ENCODE measurements at places on chromosomes 6 and 20.

- DNase-seq, result no peak
These were observed 43.4 kb downstream of the LRFN2 start for GRCh38 chr6:40543776-40544175.

DNA sequence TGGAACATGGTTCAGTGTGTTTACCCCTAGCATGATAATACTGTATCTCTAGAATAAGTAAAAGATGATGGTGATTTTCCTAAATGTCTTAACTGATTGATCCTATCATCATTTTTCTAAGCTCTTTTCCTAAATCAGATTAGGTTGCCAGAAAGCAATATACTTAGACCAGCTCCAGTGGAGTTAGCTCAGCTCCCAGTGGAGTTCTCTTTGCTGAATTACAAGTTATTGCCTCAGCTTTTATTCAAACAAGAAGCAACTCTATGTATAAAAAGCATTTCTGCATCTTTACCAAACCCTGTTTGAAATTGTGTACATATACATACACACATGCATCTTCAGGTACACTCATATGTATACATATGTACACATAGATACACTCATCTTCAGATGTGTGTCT lies 44.9 kb downstream of the SNX9 start:
- DNase-seq, result no peak

- DNase-seq, result no peak
These were observed 1.7 kb downstream of the FAM184A start for GRCh38 chr6:119076576-119077390.

DNA sequence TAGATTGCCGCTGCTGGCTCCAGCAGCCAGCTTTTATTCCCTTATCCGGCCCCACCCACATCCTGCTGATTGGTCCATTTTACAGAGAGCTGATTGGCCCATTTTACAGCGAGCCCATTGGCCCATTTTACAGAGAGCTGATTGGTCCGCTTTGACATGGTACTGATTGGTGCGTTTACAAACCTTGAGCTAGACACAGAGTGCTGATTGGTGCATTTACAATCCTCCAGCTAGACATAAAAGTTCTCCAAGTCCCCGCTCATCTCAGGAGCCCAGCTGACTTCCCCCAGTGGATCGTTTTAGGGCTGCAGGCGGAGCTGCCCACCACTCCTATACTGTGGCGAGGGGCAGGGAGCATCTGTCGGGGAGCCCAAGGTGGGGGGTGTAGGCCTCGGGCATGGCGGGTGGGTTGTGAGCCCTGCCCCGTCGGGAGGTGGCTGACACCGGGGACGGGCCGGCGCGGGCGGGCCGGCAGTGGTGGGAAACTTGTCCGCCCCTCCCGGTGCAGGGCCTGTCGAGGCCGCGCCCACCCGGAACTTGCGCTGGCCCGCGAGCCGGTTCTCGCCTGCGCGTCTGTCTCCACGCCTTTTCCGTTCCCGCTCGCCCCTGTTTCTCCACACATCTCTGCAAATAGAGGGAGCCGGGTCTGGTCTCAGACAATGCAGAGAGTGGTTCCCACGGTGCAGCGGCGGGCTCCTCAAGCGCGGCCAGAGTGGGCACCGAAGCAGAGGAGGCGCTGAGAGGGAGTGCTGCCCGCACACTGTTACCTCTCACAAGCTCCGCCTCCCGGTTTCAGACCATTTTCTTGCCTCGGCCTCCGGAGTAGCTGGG lies 86.1 kb upstream of the STMND1 start:
- peak; percentile 3 for DNase-seq

- DNase-seq, result no peak
These were observed 1090.3 kb upstream of the CITED2 start for GRCh38 chr6:140464720-140465119.

DNA sequence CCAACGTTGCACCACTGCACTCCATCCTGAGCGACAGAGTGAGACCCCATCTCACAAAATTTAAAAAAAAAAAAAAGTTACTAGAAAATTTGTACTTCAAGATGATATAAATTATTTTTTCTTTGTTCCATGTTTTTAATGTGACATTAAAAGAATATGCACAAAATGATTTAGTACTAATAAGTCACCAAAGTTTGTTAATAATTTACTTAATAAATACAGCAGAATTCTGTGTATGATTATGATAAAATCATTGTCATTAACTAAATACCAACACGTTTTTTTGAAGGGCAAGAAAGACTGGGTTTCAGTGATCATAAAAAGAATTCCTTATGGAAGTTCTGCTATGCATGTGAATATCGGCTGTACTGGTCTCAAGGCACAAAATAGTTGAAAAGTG lies 28.1 kb downstream of the GOPC start:
- DNase-seq, result no peak

DNA sequence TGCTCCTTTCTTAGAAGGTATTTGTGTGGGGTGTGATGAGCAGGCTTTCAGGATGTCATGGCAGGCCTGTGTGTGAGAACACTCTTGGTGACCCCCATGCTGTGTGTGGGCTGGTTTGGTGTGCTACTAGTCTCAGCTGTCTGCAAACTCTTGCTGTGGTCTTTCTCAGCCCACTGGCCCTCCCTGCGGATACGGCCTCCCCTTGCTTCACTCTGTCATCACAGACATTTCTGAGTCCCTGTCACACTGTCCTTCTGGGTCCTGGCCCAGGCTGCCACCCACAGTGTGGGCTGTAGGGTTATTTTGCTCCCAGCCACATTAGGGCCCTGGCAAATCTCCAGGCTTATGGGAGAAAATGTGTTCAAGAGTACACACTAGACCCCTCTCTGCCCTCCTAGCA lies 39.0 kb upstream of the ARMC2 start:
- DNase-seq, result no peak

DNA sequence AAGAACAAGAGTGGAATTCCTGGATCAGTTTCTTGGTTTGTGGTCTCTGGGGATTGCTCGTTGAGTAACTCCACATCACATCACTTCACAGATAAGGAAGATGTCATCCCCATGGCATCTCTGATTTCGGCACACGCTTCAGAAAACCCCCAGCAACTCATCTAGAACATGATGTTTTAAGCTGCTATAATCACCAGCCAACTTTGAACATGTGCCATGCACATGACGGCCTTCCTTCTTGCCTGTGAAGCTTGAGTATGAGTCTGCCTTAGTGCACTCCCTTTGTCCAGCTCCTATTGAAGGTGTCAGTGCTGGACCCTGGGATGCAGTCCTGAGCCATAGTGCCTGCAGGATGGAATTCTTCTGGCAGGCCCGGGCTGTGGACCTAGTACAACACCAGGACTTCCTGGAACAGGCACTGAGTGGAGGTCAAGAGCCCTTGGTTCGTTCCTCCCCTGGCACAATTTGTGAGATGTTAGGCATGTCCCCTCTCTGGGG lies 231.5 kb upstream of the SUPT3H start:
- no peak for DNase-seq

- DNase-seq, result no peak
These were observed 223.4 kb upstream of the FOXQ1 start for GRCh38 chr6:1088492-1089001.

GRCh38 chr6:135853986-135854385 lies 2.5 kb downstream of the PDE7B start:
- no peak for DNase-seq

- DNase-seq, result no peak
These were observed 236.1 kb downstream of the KCNQ5 start for GRCh38 chr6:72857791-72858585.

GRCh38 chr6:3878048-3878666 lies 29.0 kb downstream of the FAM50B start:
- DNase-seq, result no peak

DNA sequence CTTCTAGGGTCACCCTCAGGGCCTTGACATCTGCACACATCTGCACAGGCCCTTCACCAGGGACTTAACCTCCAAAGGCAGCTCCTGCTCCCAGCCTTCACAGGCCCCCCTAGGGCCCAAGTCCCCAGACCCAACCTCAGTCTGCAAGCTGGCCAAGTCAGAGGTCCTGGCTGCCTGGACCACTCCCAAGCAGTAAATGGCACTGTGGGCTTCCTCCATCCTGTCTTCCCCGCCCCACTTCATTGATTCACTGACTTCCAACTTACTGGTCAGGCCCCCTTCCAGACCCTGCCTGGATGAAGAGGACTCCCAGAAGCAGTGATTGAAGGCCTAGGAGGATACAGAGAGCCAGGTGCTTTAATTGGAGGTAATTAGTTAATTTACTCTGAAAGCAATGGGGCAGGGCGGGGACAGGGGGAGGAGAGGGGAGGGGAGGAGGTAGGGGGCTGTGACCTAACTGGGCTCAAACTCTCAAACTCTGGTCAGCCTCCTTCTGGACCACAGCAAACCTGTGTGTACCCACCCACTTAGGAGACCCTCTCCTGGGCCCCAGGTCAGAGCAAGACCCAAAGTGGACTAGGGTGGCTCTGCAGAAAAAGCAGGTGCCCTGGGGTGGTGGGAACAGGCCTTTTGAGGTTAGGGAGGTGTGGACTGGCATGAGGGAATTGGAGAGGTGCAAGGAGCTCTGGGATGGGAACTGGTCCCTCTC lies 51.5 kb downstream of the MRPL14 start:
- no peak for DNase-seq

DNA sequence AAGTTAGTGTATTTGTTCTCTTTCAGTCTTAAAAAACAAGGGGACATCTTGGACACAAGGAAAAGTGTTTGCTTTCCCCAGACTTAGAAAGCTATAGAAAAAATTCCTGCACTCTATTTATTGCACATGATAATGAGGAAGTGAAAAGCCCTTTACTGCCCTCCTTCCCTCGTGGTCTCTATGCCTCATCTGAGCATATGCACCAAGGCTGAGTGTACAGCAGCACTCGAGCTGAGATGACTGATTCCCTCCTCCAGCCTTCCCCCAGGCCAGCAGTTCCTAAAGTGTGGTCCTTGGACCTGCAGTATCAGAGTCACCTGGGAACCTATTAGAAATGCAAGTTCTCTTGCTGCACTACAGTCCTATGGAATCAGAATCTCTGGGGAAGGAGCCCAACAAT lies 14.3 kb upstream of the LAMP5 start:
- DNase-seq, result no peak

DNA sequence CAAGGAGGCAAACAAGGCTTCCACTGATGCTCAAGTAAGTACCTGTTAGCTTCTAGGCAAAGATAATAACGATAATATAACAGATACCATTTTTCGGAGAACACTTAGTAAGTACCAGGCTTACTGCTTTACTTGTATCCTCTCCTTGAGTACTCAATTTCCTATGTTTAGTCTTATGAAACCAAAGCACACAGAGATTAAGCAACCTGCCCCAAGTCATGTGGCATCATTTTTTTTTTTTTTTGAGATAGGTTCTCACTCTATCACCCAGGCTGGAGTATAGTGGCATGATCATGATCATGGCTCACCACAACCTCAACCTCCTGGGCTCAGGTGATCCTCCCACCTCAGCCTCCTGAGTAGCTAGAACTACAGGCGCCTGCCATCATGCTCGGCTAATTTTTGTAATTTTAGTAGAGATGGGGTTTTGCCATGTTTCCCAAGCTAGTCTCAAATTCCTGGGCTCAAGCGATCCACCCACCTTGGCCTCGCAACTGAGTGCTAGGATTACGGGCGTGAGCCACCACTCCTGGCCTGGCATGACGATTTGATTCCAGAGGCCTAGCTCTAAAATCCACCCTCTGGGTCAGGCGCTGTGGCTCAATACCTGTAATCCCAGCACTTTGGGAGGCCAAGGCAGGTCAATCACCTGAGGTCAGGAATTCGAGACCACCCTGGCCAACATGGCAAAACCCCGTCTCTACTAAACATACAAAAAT lies 14.0 kb downstream of the SPAG4 start:
- no peak for DNase-seq

- DNase-seq, result peak; percentile 62
These were observed 10.3 kb upstream of the BLCAP start for GRCh38 chr20:37538003-37538402.

GRCh38 chr6:121867095-121867494 lies 431.6 kb downstream of the GJA1 start:
- DNase-seq, result no peak

DNA sequence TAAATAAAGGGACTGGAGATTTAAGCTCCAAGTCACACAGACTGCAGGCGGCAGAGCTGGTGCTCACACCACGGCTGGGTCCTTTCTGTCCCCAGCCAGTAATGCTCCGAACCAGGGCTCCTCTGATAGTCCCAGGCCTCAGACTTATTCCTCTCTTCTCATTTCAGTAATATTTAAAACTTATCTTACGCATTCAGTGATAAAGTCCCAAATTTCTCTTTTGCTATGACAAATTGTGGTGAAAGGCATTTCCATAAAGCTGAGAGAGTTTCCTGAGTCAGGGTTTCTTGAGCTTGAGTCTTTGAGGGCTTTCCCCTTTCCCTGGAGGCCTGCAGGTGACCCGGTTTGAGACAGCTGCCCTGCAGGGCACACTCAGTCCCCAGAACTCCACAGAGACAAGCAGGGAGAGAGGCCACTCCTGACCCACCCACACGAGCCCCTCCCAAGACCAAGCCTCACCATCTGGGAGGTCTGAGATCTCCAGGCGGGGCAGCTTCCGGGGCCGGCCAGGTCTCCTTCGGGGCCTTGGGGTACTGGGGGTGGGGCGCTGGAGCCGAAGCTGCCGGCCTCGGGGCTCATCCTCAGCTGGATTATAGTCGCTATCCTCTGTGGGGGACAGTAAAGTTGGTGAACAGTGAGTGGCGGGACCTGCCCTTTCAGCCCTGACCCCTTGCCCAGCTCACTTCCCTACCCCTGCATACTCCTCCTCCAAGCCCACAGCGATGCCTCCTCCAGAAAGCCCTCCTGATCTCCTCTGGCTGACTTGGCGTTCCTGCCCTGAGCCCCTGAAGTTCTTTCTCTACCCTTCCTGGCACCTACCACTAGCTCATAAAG lies 6.6 kb downstream of the ZNF335 start:
- no peak for DNase-seq

DNA sequence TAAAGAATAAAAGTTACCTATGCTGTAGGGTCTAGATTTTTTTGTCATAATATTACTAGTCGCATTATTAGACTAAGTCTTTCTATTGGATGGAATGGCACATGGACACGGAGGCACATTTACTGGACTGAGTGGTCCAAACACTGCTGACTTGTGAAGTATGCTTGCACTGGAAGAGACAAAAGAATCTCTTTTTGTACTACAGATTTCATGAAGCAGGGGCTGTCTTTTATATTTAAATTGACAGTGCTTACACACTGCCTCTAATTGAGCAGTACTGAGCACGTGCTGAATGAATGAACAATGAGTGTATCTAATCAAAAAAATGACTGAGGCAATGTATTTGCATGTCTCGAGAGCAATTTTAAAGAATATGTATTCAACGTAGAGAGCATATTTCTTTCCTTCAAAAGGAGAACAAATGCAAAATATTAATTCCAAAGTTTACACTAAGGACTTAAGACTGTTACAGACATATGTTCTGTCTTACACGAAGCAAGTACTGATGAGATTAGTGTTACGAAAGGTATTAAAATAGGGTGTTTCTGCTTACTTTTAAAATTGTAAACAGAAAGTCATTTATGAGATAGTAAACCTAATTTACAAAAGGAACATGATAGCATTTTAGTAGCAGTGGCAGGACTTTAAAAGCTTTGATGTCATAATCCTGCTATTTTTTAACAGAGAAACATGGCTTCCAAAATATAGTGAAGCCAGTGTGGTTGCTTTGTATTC lies 8.3 kb downstream of the ELOVL2 start:
- DNase-seq, result no peak

GRCh38 chr6:106569428-106569827 lies 59.9 kb downstream of the RTN4IP1 start:
- DNase-seq, result no peak
